ENCODE measurements at places on chromosomes 13 and 19.

DNA sequence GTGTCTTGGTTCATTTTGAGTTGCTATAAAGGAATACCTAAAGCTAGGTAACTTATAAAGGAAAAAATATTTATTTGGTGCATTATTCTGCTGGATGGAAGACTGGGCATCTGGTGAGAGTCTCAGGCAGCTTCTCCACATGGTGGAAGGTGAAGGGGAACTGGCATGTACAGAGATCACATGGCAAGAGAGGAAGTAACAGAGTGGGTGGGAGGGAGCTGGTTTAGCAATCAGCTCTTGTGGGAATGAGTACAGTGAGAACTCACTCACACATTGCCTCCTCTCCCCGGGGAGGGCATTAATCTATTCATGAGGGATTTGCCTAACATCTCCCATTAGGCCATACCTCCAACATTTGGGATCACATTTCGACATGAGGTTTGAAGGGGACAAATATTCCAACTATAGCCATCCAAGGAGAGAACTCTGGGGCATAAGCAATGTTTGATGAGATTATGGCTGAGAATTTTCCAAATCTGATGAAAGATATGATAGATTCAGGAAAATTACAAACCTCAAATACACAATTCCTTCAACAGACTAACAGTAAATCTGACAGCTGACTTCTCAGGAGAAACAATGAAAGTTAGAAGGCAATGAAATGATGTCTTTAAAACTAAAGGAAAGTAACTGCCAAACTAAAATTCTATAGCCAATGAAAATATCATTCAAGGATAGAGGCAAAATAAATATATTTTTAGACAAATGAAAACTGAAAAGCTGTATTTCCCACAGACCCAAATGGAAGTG lies 52.5 kb downstream of the MTUS2 start:
- no peak for DNase-seq

DNA sequence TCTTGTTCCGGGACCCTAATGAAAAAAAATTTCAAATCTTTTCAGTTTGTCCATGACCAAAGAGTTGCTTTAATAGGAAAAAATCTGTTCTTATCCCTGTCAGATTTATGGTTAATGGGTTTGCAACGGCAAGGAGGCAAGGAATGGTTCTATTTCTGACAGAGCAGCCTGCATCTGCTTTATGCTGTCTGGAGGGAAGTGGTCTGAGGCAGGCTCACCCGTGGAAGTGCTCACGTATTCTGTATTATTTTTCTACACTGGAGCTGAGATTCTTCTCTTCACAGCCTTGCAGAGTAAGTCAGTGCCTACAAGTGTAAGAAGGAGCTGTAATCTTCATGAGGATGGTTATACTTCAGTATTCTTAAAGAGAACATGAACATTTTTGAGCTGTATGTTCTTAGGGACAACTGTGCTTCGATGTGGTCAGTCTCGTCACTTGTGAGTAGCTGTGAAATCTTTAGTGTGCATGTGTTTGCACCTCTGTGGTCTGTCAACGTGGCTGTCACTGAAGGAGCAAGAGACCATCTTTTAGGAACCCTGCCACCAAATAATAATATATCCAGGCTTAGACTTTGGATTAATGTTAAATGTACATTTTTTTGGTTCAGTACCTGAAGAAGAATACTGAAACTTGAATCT lies 114.3 kb downstream of the DNAJC3 start:
- no peak for DNase-seq

- DNase-seq: no peak
Measured at GRCh38 chr13:38415233-38415632, 65.6 kb downstream of the UFM1 start.

DNA sequence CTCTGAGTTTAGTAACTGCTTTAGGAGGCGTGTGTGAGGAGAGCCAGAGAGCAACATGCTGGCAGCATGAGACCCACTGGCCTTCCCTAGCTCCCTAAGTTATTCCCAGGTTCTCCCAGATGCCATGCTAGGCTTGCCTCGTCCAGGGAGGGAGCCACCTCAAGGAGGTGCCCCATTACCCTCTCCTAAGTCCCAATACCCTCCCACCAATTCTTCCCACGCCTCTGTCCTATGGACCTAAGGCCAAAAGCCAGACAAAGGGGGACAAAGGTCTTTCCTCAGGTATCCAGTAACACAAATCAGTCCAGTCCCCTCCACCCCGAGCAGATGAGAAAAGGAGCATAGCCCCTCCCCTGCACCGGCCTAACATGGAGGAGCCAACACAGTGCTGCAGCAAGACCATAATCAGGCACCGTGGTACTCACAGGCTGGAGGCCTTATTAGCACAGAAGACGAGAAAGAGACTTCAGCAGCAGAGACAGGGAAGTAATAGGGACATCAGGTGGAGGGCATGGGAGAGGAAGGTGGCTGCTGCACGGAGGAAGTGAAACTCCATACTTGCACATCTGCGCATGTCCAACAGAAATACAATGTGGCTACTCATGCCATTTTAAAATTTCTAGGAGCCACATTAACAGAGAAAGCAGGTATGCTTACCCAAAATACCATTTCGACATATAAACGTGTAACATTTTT lies 46.3 kb downstream of the BRD4 start:
- DNase-seq: no peak

- no peak for DNase-seq
Measured at GRCh38 chr19:29643361-29643935, 21.8 kb upstream of the PLEKHF1 start.

DNA sequence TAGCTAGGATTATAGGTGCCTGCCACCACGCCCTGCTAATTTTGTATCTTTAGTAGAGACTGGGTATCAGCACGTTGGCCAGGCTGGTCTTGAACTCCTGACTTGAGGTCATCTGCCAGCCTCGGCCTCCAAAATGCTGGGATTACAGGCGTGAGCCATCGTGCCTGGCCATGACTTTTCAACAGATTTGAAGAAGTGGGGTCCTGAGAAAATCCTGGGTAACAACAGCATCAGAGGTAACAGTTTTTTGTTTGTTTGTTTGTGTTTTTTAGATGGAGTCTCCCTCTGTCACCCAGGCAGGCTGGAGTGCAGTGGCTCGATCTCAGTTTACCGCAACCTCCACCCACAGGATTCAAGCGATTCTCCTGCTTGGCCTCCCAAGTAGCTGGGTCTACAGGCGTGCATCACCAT lies 3.7 kb downstream of the JUNB start:
- DNase-seq: no peak

- no peak for DNase-seq
Measured at GRCh38 chr13:100106005-100106404, 17.1 kb downstream of the PCCA start.

DNA sequence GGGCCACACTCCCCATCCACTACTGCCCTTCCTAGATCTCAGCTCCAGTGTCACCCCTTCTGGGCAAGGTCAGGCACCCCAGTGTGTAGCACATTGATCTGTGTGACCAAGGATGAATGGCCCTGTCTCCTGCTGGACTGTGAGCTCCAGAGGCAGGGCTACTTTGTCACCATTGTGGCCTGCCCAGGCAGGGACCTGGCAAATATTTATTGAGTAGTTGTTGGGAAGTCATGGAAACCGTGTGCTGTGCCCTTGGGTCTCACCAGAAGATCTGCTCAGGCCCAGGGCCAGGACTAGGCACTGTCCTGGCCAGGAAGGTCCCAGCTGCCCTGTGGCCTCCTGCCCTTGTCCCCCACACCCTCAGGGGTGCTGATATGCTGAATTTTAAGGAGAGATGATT lies 10.5 kb downstream of the NACC1 start:
- no peak for DNase-seq

DNA sequence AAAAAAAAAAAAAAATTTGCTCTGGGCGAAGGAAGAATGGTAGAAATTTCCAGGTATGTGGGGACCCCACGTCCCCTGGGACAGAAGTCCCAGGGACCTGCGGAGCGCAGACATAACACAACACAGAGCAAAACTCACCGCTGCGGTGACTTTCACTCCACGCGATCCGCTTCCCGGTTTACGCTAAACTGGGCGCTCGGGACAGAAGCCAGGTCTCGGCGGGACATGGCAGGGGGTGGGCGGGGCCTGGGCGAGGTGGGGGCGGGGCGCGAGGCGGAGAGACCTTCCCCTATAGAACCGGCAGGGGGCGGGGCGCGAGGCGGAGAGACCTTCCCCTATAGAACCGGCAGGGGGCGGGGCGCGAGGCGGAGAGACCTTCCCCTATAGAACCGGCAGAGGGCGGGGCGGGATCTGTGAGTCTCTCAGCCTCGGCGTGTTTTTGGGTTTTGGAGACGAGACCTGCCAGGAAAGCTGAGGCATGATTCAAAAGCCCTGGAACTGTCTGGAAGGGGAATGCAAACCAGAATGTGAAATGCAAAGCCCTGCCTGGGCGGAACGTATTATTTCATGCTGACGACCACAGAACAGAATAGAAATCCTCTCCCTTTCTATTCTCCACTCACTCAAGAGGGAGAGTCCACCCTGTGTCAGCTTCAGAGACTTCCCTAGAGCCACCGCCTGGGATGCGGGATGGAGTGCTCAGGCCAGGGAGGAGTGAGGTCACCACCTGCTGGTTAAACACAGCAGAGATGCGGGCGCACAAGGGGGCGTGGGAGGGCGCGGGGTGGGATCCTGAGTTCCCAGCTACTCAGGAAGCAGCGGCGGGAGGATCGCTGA lies 20.2 kb upstream of the ERVV-1 start:
- DNase-seq: peak; percentile 50

DNA sequence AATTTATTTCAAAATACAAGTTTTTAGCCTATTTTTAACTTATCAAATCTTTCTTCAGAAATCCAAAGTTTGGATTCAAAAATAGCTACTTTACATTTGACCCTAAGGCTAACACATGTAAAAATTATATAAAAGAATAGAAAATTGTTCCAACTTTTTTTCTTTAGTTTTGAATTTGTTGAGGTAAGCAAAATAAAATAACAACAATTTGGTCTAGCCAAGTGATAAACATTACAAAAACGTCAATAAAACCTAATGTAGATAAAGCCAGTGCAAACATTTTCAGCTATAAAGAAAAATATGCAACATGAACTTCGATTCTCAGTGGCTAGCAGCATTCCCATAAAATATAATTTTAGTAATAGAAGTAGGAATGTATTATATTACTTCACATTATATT lies 400.3 kb downstream of the PCDH9 start:
- DNase-seq: no peak

- DNase-seq: no peak
Measured at GRCh38 chr13:104996022-104996421, 1539.4 kb downstream of the EFNB2 start.

- no peak for DNase-seq
Measured at GRCh38 chr19:18718015-18718526, 34.6 kb downstream of the CRTC1 start.

DNA sequence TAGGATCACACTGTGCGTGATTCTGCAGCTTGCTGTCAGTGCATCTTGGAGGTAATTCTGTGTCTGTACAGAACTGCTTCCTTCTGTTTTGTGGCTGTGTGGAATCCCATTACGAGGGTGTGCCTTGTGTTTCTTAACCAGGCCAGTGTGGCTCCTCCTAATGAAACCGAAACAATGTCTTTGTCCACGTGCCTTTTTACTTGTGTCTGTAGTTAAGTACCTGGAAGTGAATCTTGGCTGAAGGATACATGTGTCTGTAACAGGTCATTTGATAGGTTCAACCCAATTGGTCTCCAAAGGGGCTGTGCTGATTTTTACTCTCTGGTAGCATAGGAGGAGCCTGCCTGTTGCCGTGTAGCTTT lies 13.1 kb downstream of the NOP53 start:
- no peak for DNase-seq

- no peak for DNase-seq
Measured at GRCh38 chr13:58617880-58618665, 986.5 kb downstream of the PCDH17 start.

DNA sequence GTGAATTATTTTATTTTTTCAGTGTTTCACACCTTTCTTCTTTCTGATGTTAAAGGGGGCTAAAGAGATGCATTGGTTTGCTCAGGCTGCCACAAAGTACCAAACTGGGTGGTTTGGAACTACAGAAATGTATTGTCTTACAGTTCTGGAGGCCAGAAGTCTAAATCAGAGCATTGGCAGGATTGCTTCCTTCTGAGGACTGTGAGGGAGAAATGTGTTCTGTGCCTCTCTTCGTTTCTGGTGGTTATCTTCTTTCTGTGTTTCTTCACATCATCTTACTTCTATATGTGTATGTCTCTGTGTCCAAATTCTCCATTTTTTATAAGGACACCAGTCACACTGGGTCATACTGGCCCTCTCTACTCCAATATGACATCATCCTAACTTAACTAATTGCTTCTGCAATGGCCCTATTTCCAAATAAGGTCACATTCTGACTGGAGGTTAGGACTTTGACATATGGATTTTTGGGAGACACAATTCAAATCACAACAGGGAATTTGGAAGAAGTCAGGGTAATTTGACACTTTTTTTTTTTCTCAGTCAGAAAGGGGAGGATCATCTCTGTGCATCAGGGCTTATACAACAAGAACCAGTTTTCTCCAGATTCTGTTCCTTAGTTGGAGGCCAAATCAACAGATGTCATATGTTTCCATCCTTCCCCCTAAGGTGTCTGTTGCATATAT lies 188.2 kb downstream of the KCNRG start:
- DNase-seq: no peak

DNA sequence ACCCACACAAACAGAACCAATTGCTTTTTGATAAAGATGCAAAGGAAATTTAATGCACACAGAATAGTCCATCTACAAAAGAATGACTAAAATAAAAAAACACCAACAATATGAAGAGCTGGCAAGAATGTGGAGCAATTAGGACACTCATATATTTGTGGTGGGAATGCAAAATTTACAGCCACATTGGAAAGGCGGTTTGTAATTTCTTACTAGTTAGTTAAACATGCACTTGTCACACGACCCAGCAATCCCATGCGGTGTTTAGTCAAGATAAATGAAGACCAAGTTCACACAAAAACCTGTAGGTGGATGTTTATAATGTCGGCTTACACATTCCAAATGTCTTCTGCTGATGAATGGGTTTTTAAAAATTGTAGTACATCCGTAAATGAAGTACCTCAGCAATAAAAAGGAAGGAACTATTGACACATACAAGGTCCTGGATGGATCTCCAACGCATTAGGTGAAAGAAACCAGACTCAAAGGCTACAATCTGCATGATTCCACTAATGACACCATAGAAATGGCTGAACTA lies 5.2 kb downstream of the GRTP1 start:
- DNase-seq: no peak

DNA sequence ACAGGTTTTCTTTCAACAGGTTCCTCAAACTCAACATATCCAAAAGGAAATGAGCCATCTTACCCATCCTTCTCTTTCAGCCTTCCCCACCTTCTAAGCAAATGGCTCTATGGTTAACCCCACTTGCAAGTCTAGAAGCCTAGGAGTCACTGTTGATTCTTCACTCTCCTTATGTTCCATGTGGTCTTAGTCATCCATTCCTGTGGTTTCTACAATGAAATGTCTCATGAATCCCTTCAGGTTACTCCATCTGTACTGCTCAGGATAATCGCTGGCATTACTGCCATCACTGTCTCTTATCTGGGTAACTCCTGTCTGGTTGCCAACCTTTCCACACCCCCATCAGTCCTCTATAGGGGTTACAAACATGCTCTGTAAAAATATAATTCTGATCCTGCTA lies 381.3 kb downstream of the ENOX1 start:
- no peak for DNase-seq

GRCh38 chr19:48394331-48395169 lies 1.1 kb downstream of the GRIN2D start:
- DNase-seq: no peak

GRCh38 chr19:50449236-50449899 lies 16.7 kb downstream of the MYBPC2 start:
- DNase-seq: no peak

Data from KG1 (cell line).